NCI-H510A treated with DMSO at 0.1 percent for 48 hours (cell line): ENCODE measurements at places on chromosomes 7 and 10.

DNA sequence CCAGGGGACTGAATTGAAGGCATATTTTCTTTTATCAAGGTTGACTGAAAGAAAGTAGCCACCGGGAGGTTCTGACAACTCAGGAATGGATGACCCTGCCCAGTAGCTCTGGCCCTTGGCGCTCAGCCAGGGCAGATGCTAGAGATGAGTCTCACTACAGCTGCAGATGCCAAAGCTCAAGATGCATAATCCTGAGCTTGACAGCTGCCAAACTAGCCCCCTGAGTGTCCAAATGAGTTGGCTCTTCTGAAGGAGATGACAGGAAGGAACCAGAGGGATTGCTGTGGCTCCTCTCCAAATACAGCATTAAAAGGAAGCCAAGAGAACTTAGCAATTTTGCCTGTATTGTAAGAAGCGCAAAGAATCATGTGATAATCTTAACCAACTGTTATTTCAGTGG is 78.4 kb downstream of the NXPH1 start:
- DNase-seq, result no peak

- DNase-seq, result no peak
Observed at GRCh38 chr10:103123282-103124024, 69.6 kb downstream of the NT5C2 start.

GRCh38 chr7:117669818-117670217 is 190.0 kb downstream of the CFTR start:
- no peak for DNase-seq

GRCh38 chr7:127891144-127891543 is 140.1 kb downstream of the LRRC4 start:
- DNase-seq, result no peak

- no peak for DNase-seq
Observed at GRCh38 chr7:36474283-36475010, 84.8 kb downstream of the ANLN start.

- DNase-seq, result no peak
Observed at GRCh38 chr10:48365668-48366067, 59.2 kb downstream of the MAPK8 start.

GRCh38 chr7:150994141-150994837 is 3.5 kb downstream of the NOS3 start:
- no peak for DNase-seq

DNA sequence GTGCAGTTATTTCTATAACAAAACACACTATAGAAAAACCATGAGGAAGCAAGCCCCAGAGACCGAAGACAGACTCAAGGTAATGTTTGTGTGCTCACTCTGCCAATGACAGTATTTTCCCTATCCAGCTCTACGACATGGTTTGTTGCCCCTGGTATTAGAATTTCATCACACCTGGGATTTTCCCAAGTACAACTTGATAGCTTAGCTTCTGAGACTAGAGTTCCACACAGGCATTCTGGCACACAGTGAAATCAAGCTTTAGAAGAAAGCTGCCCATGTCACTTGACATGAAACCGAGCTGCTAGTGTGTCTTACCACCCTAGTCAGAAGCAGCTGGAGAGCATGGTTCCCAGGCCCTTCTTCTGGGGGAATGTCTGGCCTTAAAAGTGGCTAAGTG is 44.1 kb upstream of the AKR1E2 start:
- DNase-seq, result no peak

GRCh38 chr10:130491693-130492050 is 355.5 kb downstream of the GLRX3 start:
- no peak for DNase-seq
